AG04449 (cell line): ENCODE measurements at places on chromosomes 1 and 21.

- DNase-seq, result no peak
These were observed 113.1 kb upstream of the BMP8A start for GRCh38 chr1:39378377-39378776.

- no peak for DNase-seq
These were observed 141.1 kb upstream of the ETV3 start for GRCh38 chr1:157279138-157279801.

DNA sequence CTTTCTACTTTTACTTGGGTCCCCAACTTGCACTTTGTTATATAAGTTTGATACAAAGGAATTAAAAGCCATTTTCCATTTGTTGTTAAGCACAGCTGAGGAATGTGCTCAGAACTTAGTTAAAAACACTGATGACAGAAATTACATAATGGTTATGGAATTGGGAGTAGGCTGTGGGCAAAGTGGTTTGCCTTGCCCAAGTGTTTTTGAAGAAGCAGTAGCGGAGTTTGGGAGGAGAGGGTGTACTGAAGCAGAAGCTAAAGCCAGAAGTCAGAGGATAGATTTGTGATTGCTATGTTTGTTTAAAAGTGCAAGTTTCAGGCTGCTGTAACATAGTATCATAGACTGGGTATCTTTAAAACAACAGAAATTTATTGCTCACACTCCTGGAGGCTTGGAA is 391.8 kb downstream of the DUSP10 start:
- no peak for DNase-seq

DNA sequence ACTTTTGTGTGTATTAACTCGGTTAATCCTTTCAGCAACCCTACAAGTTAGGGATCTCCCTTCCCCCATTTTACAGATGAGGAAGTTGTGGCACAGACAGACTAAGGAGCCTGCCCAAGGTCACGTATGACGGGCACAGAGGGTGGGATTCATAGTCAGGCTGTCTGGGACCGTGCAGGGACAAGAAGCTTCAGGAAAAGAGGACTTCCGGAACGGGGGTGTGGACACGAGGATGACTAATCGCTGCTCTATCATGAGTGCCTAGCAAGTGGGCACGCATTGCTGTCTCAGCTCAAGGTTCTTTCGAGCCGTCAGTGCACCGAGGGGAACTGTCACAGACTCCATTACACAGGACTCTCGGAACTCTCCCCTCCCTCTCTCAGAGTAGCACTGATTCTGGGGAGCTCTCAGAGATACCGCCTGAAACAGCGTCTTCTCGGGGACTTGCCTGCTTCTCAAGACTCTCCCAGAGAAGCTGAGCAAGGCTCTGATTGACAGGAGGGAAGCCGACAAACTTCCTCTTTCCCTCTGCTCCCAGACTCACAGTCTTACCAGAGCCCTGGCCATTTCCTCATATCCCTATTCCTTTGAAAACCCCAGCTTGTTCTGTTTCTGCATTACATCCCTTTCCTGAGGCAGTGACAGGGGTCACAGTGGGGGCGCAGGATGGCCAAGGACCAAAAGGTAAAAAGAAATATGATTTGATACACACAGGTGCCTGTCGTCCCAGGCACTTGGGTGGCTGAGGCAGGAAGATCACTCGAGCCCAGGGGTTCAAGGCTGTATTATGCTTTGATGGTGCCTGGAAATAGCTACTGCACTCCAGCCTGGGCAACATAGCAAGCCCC is 14.4 kb downstream of the FHAD1 start:
- no peak for DNase-seq
